ENCODE measurements at places on chromosomes 1 and 21.

DNA sequence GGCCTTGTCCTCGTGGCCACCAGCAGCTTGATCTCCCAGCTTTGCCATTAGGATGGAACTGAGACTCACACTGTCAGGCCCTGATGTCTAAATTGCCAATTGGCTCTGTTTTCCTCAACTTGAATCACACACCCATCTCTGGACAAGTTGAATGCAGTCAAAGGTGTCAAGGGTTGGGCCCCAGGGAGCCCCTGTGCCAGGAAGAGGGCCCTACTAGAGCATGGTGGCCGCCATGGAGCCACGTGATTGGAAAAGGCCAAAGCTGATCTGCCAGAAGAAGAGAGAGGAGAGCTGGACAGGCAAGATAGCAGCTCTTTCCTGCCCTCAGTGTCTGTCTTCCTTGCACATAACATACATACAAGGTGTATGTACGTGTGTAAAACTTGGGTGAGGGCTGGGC lies 54.9 kb upstream of the NEK2 start:
- no peak for DNase-seq

DNA sequence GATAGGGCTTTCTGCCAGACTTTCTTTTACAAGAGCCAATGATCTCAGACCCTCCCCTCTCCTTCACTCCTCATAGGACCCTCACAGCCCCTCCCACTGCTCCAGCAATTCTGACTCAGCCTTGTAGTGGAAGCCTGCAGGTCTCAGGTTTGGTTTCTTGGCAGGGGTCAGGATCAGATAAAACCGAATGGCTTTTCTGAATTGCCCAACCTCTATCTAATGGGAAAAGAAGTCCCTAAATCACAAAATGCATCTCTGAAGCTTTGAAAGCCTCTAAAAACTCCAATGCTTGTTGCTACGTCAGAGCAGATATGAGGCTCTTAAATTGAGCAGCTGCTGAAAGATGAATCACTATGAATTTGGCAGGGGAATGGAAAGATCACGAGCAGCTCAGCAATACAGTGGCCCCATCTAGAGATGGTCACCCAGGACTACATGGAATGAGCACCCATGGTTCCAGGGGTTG lies 74.5 kb downstream of the NID1 start:
- no peak for DNase-seq

- no peak for DNase-seq
These were observed 36.9 kb upstream of the EDEM3 start for GRCh38 chr1:184791550-184791900.

- no peak for DNase-seq
These were observed 89.4 kb downstream of the SEC16B start for GRCh38 chr1:177880339-177880891.

DNA sequence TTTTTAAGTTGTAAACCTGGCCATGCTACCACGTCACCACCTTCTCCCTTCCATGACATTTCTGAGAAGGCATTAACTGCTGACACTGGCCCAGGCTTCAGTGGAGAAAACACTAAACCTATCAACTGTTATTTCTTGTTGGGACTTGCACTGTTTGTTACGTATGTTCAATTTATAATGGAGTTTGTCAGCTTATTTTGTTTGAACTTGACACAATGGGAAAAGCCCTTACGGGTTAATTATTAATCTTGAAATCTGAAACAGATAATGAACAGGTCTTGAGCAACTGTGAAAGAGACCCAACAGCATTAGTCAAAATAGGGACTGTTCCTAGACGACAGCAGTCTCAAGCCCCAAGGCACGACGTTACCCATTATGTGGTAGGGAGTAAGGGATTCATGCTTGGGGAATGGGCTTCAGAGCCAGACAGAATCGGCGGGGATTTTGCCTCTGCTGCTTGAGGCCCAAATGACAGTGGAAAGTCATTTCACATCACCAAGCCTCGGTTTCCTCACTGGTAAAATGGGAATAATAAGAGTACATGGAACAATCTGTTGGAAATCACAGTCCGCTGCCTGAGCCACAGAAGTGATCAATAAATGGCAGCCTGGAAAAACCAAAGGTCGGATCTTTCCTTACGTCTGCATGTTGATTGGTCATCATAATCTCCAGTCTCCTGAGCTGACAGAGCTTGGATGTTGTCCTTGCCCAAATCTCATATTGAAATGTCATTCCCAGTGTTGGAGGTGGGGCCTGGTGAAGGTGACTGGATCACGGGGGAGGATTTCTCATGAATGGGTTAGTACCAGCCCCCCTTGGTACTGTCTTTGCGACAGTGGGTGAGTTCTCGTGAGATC lies 44.5 kb downstream of the TIAM1 start:
- DNase-seq, result no peak

- DNase-seq, result peak; percentile 71
These were observed 147.8 kb downstream of the TOMM20 start for GRCh38 chr1:234980645-234981396.

GRCh38 chr21:29943885-29944284 lies 4.1 kb upstream of the GRIK1 start:
- no peak for DNase-seq

- DNase-seq, result no peak
These were observed 41.1 kb upstream of the RPL11 start for GRCh38 chr1:23650344-23650990.

DNA sequence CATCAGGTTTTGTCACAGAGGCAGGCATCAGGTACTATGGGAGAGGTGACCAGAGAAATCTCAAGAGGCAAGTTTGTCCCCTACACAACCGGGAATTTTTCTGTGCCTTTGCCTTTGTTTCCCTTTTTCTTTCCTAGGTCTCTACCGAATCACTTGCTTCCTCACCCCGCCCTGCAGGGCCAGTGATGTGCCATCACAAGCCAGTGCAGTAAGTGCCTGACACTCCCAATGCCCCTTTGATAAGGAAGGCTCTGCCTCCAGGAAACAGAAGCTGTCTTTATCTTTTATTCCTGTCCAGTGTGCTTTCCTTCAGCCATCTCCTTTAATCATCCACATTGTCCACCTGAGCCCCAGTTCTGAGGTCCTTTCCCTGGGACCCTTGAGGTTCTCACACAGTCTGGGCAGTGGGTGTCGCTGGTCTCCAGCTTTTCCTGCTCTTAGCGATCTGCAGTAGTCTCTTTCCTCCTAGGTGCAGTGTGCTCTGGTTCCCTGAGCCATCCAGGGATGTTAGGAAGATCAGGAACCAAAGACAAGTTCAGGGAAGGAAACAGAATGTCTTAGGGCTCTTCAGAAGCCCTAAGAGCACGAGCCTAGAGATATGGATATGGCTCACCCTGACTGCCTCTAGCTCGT lies 36.6 kb downstream of the GJA5 start:
- DNase-seq, result peak; percentile 8

GRCh38 chr1:119372503-119373086 lies 4.0 kb downstream of the HAO2 start:
- DNase-seq, result no peak

- DNase-seq, result no peak
These were observed 1.2 kb downstream of the RAB25 start for GRCh38 chr1:156062189-156062588.

- no peak for DNase-seq
These were observed 101.2 kb downstream of the FNBP1L start for GRCh38 chr1:93549131-93549530.

GRCh38 chr1:156295391-156295947 lies at the start of gene GLMP:
Gene GLMP (minus strand): TSS chr1:156295679. CDS start chr1:156295645, 34 bp downstream.
- DNase-seq, result peak; percentile 45

GRCh38 chr21:45525910-45526306 lies 16.3 kb downstream of the SLC19A1 start:
- DNase-seq, result no peak

DNA sequence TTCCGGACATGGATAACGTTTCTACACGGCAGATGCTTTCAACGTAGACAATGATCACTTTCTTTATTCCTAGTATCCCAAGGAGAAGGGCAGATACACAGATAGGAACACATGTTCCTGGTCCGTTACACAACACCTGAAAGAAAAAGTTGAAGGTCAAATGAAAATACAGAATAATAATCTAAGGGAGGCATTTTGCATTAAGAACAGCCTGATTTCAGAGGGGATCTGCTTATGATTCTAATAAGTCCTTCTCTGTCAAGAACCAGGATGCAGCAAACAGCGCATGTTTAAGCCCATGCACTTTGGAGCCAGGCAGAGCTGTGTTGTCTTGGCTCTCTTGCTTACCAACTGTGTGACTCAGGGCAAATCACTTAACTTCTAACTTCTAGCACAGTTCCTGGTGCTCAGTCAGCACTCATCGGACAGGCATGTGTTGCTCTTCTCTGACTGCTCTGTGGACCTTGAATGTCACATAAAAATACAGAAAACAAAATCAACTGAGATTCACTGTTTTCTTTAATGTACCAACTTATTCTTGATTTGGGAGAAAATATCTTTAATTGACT lies 56.3 kb upstream of the CNN3 start:
- no peak for DNase-seq

- DNase-seq, result no peak
These were observed 11.7 kb upstream of the CAPN9 start for GRCh38 chr1:230735447-230735846.

DNA sequence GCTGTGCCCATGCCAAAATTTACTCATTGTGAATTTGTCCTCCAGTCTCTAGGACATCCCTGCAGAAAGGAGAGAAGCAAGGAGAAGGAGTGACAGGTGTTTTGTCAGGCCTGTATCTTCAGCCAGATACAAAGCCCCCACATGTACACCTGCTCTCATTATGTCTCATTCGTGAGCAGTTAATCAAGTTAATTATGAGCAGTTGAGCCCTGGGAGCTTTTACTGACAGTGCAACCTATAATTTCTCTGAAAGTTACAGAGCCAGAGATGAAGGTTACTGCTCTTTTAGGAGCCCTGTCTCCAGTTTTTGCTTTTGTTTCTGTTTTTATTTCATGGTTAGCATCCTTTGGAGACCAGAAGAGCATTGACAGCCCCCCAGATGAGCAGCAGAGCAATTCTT lies 5.0 kb upstream of the ILDR2 start:
- no peak for DNase-seq

DNA sequence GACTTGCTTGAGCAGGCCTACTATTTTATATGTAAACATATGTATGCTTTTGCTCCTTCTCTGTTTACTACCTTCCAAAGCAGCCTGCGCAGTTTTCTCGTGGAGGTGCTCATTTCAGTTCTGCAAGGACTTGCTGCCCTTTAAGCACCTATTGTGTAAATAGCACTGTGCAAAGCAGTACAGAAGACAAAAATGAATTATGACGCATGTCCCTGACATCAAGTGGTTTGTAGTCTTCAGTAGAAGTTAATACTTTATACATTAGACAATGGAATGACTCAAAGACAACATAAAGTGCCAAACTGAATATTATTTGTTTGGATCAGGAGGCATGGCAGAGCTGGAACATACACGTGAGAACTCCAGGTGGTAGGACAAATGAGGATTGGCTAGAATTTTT lies 611.7 kb downstream of the LMO4 start:
- no peak for DNase-seq

- DNase-seq, result peak; percentile 73
These were observed 37.1 kb upstream of the EPB41 start for GRCh38 chr1:28877132-28877781.

GRCh38 chr1:3245768-3246167 lies 176.8 kb downstream of the PRDM16 start:
- no peak for DNase-seq

DNA sequence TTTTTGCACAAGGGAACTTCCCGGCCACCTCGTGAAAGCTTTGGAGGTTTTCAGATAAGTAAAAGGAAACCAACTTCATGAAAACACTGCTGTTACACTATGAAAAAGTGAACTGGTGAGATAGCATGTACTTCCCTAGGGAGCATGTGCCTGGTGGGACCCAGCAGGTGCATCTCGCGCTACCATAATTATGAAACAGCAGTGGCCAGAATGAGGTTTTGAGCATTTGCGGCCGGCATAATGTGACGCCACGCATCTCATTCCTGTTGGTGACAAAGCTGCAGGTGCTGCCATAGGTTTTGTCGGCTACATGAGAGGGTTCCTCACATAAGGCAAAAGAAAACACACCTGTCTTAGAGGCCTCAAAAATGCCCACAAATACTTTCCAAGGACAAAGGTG lies 1.7 kb downstream of the KRTAP10-3 start:
- no peak for DNase-seq

- no peak for DNase-seq
These were observed 76.6 kb downstream of the SDCCAG8 start for GRCh38 chr1:243332440-243332839.

GRCh38 chr21:36160850-36161178 lies 4.2 kb downstream of the DOP1B start:
- DNase-seq, result no peak

DNA sequence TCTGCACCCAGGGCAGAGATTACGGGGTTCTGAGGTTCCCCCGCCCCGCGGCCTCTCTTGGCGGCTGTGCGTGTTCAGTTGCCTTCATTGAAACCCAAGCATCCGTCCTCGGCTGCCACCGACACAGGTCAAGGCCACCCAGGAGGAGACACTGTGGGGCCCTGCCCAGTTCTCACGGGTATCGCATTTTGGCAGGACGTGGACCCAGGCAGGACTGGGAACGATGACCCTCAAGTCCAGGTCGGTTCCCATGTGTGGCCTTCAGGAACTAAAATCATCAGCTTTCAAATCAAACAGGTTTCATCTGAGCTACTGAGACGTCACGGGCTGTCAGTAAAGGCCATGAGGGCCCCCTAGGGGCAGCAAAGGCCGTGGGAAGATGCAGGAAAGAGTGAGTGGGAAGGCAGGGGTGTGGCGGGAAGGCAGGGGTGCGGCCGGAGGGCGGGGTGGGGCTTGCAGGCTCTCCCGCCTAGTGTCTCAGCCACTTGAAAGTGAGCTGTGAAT lies 7.0 kb upstream of the C1orf174 start:
- DNase-seq, result peak; percentile 29

DNA sequence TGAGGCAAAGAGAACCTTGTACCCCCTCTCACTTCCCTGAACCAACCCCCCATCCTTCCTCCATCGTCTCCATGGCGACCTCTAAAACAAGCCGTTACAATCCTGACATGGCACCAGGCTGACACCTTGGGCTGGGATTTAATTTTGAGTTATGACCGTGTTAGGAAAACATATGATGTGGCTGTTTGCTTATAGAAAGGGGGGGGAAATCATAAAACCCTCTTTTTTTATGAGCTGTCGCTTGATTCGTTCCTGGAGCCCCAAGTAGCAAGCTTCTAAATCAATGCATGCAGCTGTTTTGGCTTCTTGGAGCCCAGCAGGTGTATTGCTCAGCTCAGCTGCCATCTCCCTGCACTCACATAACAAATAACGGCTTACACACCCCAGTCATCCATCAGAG lies 301.2 kb upstream of the SPAG17 start:
- DNase-seq, result no peak

Data from stimulated activated CD4-positive, alpha-beta T cell treated with anti-CD3 and anti-CD28 coated beads, Interleukin-4, amount 100 ng/mL, for 1 hour (primary cell).